ENCODE measurements at places on chromosomes 1 and 21.

GRCh38 chr1:45622524-45623394 lies 1.1 kb downstream of the CCDC17 start:
- DNase-seq: no peak

- DNase-seq: no peak
These were observed 816.9 kb downstream of the PLA2G4A start for GRCh38 chr1:187645651-187646050.

DNA sequence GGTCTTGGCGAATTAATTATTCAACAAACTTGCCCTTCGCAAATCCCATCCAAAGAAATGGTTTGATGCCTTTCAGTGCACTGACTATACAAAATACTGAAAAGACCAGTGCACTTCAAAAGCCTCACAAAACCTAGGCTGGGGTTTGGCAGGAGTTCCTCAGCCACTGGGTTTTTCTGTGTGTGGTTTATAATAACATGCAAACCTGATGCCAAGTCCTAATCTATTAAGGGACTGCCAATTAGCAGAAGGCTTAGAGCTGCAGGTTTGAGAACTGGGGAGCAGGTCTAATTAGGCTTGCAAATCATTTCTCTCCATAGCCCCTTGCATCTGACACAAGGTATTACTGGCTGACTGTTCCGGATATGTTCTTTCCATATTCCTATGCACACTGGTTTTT lies 27.7 kb downstream of the PLPP3 start:
- no peak for DNase-seq

- DNase-seq: peak; percentile 72
These were observed 183.8 kb downstream of the DHRS3 start for GRCh38 chr1:12434174-12434573.

DNA sequence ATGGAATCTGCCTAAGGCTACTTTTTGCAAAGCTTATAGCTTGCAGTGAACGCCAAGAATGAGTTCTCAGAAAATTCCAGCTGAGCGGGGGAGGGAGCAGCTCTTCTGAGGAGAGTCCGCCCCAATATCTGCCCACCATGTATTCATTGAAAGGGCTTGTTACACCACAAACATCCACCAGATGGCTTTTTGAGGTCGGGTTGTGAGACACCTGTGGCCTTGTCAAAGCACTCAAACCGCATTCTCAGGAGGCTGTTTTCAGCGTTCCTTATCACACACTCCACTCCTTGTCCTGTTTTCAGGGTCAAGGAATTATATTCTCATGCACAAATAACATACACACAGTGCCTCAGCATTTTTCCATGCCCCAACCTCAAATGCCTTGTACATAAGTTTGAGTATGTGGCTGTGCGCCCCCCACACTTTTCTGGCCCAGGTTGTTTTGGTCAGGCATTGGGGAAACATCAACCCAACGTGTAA lies 3.9 kb upstream of the C4BPB start:
- DNase-seq: peak; percentile 72

All from A673 (cell line).